Stimulated activated CD8-positive, alpha-beta memory T cell treated with anti-CD3 and anti-CD28 coated beads, Interleukin-7, amount 100 ng/mL, for 4 hours (primary cell): ENCODE measurements at places on chromosomes 2 and 18.

DNA sequence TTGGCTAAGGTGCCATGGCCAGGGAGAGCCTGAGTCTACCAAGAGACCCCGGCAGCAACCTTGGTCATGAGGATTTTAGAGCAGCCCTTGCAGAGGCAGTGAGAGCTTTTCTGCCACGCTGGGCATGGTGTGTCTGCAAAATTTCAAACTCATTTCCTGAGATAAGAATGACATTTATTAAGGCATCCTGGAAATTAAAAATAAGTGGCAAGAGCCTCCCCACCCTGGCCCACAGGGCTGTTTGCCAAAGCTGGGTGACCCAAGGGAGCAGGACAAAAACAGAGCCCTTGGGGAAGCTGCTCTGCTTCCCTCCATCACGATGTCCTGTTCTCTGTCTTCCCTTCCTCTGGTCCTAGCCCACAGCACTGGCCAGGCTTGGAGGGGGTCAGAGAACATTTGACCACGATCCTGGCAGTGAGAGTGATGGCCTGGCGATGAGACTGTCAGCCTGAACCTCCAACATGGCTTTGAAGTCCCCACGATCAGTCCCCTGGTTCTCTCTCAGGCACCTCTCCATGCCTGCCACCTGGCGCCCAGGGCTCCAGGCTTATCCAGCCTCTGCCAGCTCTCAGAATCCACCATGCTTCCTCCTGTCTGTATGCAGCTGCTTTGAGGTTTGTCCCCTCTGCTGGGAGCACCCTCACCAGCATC, 68.9 kb upstream of the RMDN2 start:
- DNase-seq, result no peak

DNA sequence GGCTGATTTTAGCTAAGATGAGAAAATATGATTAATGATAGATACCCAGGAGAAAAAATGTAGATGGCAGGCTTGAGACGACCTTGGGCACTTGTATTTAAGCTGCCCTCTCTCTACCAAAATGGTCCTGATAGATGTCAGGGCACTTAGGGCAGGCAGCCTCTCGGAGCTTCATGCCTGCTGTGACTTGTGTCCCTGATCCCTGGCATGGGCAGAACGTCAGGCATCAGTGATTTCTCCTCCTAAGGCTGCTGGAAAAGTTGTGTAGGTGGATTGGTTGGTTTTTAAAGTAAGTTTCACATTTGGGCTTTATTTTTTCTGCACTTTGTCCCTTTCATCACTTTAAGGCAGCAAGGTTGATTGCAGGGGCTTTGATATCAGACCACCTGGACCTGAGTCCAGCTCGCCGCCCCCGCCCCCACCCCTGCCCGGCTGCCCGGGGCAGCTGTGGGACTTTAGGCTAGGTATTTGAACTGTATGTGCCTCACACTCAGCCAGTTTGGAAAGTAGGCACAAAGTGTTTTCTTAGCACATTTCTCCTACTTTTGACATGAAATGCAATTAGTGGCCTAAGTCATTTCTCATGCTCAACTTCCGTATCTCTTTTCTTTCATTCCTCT, 35.0 kb upstream of the SCLY start:
- DNase-seq, result no peak

DNA sequence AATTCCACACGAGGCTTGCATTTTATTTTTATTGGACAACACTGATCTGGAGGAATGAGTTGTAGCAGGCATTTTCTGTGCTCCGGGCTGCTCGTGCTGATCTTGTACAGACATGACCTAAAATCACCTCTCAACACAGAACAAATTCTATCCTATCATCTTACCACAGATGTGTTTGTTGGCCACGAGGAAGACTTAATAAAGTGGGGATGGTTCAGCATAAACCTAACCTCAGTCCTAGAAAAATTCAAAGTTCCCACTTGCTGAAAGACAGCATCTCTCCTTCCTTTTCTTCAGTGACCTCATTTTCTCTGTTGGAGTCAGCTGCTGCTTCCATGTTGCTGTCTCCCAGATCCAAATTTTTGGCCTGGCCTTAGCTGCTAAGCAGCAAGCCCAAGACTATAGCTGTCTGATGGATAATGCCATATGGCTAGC, 45.3 kb downstream of the RBKS start:
- no peak for DNase-seq

- no peak for DNase-seq
These were observed 13.0 kb upstream of the SESTD1 start for GRCh38 chr2:179277429-179278196.

GRCh38 chr2:236600892-236601291, 31.3 kb downstream of the ACKR3 start:
- no peak for DNase-seq
